T-helper 2 cell (primary cell): ENCODE measurements at places on chromosomes 7 and 10.

DNA sequence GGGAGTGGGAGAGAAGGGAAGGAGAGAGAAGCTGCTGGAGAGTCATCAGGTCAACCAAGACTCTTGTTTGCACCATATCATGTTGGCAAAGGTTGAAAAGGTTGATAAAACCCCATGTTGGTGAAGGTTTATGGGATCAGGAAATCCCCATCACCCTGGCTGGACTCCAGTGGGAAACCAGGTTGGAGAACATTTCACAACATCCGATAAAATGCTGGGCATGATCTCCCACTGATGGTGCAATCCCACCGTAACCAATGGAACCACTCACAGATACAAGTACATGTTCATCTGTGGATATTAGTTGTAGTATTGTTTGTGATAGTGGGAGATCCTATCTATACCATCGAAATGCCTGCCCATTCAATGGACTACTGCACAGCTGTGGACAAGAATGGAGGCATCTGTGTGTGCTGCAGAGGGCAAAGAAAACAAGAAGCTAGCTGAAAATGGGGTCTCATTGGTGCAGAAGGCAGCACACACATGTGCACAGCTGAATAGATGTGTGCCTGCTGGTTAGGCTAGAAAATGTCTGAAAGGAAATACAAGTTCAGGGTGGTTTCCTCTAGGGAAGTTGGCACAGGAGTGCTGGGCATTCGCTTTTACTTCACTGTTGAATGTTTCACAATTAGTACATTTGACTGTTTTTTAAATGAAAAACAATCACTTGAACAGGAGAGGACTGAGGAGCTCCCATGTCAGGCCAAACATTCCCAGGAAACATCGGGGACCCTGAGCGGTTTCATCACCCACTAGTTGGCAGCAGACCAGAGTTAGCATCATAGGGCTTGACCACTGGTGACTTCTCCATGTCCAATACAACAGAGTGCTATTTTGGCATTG lies 80.4 kb upstream of the MGMT start:
- no peak for DNase-seq

- DNase-seq, result no peak
Observed at GRCh38 chr7:141891336-141891735, 24.9 kb upstream of the OR9A4 start.

DNA sequence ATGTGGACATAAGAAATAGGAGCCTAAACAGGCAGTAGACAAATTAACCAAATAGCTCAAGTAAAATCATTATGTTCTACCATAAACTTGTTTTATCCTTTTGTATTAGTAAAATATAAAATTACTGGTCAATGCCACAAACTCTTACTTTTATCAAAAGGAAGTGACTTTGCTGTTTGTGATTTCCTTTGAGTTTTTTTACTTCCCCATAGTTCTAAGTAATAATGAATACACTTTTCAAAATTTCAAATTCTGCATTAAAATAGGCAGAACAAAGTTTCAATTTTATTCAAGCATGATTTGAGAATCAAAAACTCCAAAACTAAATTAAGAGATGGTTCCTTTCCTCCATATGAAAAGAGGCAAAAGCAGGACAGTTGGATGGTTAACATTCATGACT lies 139.7 kb upstream of the ABCB5 start:
- no peak for DNase-seq

DNA sequence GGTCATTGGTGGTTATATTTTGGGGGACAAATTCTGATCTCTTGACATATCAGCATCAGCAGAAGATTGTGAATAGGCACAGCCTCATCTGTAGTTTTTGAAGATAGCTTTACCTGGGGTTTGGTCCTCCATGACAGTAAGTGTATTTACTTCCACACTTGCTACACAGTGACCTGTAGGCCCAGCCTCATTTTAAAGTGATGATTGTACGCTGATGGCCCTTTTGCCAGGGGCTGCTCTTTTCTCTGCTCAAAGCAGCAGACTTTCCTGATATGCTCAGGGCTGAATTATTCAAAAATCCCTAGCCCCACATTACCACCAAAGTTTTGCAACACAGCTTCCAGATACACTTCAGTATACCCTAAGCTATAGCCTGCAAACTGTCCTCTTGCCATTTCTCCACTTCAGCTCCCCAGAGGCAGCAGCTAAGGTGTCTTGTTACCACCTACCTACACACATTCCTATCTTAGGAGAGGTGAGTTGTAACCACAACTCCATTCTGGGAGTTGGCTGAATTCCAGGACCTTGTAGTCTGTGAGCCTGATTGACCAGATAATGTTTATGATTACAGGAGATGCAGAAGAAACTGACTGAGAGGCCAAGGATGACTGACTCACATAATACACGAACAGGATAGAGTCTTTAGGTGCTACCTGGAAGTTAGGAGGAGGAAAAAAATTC lies 6.0 kb downstream of the ASB4 start:
- DNase-seq, result no peak

GRCh38 chr10:110901954-110902819 lies 16.8 kb downstream of the BBIP1 start:
- no peak for DNase-seq

GRCh38 chr7:45328403-45328981 lies 170.9 kb downstream of the RAMP3 start:
- no peak for DNase-seq

DNA sequence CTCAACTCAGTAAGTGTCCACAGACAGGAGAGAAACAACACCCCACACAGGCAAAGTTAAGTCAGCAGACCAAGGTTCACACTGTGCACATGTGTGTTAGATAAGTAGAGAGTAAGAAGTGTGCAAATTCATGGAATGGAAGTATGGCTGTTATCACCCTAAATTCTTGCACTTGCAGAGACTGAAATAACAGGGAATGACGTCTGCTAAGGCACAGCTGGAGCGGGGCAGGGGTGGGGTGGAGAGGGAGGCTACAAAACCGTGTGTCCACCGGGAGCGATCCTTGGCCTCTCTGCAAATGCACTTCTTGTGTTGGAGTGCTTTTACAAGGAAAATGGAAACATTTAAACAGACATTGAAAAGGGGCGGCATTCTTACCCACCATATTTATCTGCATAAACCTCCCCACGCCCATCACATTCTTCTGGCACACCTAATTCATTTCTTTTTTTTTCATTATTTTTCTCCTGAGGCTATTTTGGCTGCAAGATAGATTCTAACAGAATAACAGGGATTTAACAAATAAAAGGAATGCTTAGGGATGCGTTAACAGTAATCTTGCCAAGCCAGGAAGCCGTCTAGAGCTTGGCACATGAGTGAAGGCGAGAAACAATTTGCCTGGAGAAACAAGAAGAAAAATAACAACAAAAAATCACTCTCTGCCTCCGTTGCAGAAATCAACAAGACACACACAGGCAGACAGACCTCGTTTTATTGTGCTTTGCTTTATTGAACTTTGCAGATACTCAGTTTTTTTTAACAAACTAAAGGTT lies 30.1 kb downstream of the TNS3 start:
- DNase-seq, result no peak

GRCh38 chr10:11441151-11441535 lies 170.3 kb downstream of the USP6NL start:
- no peak for DNase-seq

DNA sequence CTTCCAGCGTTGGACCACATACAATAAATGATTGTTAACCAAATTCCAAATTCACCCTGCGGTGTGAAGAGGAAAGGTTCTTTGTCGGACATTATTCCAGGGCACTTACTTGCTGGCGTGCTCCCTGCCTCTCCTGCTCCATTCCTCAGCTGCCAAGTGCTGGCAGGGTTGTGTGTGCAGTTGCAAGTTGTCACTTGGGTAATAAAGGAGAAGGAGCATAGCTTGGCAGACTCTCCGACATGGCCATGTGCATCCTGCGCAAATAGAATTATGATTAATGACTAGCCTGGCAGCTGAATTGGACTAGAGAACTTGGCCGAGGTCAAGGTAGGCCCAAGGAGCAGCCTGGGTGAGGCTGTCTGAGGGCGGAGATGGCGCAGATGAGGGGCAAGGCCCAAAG lies 92.3 kb upstream of the ELMO1 start:
- DNase-seq, result no peak

DNA sequence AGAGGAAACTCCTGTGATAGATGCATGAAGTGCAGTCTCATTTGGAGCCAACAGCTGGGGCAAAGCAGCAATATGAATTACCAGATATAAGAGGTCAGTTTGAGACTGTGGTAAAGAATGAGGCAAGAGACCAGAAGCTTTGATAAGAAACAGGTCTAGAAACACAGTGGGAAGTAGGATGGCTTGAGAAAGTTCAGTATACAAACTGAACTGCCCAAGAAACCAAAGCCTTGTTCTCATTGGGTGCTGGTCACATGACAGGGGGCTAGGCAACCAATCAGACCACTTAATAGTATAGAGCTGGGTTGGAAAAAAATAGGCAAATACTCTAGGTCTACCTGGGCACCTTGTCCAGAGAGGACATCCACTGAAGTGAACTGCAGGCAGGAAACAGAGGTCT lies 46.2 kb upstream of the PLCE1 start:
- no peak for DNase-seq

DNA sequence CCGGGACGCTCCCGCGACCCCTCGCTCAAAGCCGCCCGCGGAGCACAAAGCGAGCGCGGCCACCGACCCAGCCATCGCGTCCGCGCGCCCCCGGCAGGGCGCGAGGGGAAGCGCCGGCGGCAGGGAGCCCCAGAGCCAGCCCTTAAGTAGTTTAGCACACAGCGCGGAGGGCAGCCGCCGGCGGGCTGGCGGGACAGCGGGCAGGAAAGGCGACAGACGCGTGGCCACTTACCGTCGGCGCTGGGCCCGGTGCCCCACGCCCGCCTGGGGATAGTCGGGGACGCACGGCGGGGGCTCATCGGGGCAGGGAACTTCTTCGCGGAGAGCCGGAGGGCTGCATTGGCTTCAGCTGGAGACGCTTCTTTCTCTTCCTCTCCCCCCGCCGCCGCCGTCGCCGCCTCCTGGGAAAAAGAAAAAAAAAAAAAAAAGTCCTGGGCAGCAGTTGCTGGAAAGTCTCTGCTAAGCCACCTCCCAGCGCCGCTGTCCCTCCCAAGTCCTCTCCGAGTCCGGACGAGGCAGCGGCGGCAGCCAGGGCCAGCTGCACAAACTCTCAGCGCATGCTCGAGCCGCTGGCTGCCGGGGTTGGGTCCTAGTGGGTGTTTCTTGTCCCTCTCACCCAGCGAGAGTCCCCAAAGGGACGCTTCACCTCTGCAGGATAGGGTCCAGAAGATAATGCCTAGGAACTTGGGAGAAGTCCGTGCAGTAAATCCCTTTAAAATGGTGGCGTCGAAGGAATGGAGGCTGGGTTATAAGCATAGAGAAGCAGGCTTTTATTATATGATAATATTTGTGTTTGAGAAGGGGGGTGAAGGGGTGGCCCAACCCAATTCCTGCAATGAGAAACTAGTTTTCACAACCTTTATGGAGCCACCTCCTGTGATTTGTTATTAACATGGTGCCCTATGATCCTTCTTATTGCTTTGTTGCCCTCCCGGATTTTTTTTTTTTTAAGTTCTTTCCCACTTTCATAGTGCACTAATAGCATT lies at the start of gene TSPAN12:
TSS of gene TSPAN12 (minus strand) at position 557 of the 986 bp plus-strand sequence. CDS start 1,381 bp downstream, outside the sequence.
- DNase-seq, result peak; percentile 60

- DNase-seq, result no peak
Observed at GRCh38 chr7:65238785-65239184, 134.9 kb upstream of the ZNF92 start.

- peak; percentile 97 for DNase-seq
Observed at GRCh38 chr10:49177391-49178355, 10.5 kb downstream of the TMEM273 start.

- no peak for DNase-seq
Observed at GRCh38 chr10:75610183-75610582, 178.8 kb downstream of the LRMDA start.

DNA sequence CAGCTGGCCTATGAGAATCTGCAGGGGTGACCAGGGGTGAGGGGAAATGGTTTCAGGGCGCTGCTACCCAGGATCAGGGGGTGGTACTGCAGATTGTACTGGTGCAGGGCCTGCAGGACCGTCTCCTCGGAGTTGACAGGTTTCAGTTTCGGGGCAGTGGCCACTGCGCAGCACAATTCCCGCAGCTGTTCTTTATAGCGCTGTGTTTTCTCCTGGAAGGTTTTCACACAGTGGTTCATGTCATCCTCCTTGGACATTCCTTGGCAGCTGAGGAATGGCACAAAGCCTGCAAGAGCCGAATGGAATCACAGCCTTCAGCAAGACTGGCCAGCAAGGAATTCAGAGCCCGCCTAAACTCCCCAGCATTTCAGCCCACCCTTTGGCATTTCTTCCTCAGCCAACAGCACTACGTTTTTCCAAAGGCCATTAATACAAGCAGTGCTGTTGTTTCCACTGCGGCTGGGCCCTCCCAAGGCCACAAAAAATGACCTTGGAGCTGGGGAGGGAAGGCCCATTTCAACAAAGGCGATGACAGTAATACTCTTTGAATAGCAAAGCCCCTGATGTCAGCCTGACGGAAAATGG lies 44.9 kb downstream of the PNLIPRP2 start:
- no peak for DNase-seq

GRCh38 chr10:71854031-71854430 lies 3.0 kb upstream of the PSAP start:
- no peak for DNase-seq

- no peak for DNase-seq
Observed at GRCh38 chr7:74302745-74303221, 13.6 kb downstream of the CLIP2 start.

- DNase-seq, result no peak
Observed at GRCh38 chr10:103469201-103469600, 9.8 kb downstream of the CALHM3 start.

GRCh38 chr10:49756641-49757040 lies 5.5 kb downstream of the OGDHL start:
- DNase-seq, result no peak

DNA sequence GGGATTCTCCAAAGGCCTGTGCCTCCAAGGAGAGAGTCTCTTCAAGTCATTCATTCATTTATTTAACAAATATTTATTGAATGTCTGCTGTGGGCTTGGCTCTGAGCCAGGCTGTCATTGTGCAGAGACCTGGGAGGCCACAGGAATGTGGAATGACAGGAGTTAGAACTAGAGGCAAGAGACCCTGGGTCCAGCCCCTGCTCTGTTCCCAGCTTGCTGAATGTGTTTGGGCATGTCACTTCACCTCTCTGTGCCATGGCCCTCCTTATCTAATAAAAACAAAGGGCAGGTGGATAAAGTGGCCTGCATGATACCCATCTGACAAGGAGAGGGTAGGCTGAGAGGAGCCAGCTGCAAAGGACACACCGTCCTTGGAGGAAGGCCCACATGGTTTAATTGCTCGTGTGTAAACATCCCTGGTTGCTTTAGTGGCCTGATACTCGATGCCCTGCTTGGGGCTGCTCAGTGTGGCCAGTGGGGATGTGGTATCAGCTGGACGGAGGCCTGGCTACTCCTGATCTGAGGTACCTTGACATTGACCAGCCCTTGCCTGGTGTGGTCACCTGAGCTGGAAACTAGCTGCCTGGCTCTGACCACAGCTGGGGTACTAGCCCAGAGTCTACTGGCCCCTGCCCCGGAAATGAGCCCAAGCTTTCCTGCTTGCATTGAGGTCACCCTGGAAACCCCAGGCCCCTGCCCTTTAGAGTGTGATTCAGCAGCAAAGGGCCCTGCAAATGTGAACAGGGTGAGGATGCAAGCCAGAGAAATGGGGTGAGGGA lies 116.2 kb downstream of the CDH23 start:
- DNase-seq, result no peak

GRCh38 chr7:117323851-117324711 lies 1.2 kb upstream of the WNT2 start:
- no peak for DNase-seq

DNA sequence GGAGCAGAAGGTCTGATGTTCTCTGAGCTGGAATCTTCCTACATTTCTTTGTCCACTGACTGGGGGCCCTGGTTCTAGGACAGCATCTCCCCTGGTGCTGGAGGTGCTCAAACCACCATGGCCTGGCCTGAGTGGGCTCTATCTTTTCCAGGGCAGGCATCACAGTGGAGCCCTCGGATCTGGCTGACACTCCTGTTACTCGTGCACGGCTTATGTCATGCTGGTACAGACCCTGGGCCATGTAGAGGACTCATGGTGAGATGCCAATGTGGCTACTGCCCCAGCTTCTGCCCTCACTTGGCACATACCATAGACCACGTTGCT lies 96.0 kb downstream of the HIPK2 start:
- DNase-seq, result no peak
